ENCODE measurements at places on chromosomes 11 and 22.

DNA sequence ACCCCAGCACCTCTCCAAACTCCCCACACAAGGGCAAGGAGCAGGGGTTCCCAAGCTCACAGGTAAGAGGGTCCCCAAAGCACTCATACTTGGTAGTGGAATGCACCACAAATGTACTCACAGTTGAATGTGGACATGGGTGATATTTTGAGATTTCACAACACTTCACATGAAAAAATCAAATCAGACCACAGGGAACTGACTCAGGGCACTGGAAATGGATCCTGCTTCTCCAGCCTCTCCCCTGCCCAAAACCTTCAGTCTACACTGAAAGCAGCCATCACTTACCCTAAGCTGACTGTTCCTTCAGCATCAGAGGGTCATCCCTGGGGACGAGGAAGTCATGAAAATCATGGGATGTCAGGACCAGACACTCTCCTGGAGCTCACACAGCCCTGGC is 40.2 kb downstream of the SCGB1A1 start:
- no peak for DNase-seq

DNA sequence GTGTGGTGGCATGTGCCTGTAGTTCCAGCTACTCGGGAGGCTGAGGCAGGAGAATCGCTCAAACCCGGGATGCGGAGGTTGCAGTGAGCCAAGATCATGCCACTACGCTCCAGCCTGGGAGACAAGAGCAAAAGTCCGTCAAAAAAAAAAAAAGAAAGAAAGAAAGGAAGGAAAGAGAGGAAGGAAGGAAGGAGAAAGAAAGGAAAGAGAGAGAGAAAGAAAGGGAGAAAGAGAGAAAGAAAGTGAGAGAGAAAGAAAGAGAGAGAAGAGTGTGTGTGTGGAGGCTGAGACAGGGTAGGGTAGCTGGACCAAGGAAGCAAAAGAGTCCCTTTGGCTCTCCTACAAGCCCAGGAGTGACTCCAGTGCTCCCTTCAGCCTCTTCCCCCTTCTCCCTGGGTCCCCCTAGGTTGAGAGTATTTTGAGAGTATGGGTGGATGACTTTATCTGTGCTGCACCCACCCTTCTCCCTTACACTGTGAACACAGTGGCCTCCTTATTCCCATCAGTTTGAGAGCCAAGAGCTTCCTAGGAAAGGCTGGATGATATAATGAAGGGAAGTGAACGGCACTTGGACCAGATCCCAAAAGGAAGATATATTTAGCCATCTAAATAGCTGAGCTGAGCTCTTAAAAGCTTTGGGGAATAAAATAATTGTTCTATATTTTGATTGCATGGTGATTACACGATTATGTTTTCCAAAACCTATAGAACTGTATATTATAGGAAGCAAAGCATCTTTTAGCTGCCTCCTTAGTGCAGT is 9.5 kb upstream of the DENND5A start:
- no peak for DNase-seq

GRCh38 chr11:14898906-14899305 is 6.9 kb upstream of the CYP2R1 start:
- no peak for DNase-seq

DNA sequence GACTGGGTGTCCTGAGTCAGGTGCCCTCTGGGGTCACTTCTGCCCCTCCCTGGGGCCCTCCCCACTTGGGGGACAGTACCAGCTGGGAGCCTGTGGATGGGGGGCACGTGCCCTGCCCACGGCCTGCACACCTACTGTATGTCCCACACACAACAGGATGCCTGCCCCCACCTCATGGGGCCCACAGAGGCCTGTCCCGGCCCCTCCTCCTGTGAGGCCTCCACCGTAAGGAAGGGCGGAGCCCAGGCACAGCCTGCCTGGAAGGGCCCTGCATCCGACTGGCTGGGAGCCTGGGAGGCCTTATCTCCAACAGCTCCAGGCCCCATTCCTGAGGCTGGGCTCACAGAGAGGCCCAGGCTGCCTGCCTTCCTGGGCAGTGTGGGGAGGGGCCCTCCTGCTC is 47.8 kb downstream of the BRSK2 start:
- DNase-seq: no peak
